Hypothalamus (tissue), 51 donors: ENCODE measurements at places on chromosomes 4 and X.

DNA sequence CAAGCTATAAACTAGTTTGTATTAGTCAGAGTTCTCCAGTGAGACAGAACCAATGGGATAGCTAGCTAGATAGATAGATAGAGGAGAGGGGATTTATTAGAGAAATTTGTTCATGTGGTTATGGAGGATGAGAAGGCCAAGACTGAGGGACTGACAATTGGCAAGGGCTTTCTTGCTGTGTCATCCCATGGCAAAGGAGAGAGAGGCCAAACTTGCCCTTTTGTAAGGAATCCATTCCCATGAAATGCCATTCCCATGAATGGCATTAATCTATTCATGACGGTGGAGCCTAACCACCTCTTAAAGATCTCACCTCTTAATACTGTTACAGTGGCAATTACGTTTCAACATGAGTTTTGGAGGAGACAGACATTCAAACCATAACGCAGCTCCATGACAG is 58.1 kb downstream of the LINC00632 start:
- no peak for DNase-seq

DNA sequence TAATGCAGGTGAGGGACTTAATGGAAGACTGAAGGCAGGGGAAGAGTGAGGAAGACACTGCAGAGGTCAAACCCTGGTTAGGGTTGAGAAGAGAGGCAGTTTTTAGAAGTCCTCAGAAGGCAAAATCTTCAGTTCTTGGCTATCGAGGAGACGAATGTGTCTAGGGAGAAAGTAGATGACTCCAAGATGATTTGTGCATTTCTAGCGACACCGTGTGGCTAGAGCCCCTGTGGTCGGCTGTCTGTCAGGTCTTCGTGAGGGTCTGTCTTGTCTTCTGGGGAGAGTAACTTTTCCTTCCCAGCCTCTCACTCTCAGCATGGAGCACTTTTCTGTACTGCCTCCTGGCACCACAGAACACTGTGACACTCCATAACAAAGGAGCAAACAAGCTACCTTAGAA is 458.1 kb downstream of the STIM2 start:
- no peak for DNase-seq

DNA sequence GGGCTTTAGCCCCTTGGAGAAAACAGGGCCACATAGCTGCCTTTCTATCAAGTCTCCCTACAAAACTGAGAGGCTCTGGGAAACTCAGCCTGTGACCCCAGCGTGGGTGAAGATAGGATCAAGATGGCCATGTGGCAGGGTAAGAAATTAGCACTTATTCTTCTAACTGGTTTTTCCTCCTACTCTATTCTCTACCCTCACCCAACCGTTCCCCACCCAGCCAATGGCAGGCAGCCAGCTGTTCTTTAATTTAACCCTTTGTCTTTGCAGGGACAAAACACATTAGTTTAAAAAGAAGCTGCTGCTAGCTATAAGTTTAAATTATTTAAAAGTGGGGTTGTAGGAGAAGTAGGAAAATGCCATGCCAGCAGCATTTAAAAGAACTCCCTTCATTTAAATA is 2.8 kb downstream of the CLCN5 start:
- DNase-seq = no peak

- no peak for DNase-seq
Observed at GRCh38 chr4:36213977-36214376, 30.3 kb downstream of the ARAP2 start.

DNA sequence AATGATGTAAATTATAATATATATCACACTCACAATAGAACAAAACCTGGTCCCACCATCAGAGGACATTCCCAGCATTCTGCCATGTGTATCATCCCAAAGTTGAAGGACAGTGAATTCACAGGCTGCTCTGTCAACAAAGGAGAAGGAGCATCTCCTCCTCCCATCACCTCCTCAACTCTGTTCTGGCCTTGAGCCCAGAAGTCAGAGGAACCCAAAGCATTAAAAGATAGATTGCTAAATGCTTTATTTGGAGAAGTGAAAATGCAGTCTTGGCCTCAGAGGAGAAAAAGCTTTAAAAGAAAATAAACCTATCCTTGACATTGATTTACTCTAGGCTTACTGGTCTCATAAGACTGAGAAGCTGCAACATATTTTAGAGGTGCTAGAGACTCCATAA is 268.8 kb upstream of the RASGEF1B start:
- DNase-seq = no peak

GRCh38 chrX:149950681-149951080 is 12.4 kb upstream of the EOLA2 start:
- no peak for DNase-seq

DNA sequence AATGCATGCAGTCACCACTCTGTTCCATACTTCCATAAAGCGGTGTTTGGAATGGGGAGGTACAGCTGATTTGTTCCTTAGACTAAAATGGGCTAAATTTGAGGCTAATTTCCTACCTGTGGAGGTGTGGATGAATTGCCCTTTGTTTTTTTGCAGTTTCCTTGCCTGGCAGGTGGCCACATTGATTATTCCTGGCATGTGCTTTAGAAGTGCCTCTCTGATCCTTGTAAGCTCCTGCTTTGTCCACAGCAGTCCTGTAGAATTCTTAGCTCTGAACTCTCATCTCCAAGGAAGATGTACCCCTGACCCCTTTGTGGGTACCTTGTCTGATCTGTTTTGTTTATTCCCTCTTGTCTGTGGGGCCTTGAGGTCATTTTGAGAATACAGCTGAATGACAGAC is 136.8 kb downstream of the ADGRL3 start:
- DNase-seq = no peak

DNA sequence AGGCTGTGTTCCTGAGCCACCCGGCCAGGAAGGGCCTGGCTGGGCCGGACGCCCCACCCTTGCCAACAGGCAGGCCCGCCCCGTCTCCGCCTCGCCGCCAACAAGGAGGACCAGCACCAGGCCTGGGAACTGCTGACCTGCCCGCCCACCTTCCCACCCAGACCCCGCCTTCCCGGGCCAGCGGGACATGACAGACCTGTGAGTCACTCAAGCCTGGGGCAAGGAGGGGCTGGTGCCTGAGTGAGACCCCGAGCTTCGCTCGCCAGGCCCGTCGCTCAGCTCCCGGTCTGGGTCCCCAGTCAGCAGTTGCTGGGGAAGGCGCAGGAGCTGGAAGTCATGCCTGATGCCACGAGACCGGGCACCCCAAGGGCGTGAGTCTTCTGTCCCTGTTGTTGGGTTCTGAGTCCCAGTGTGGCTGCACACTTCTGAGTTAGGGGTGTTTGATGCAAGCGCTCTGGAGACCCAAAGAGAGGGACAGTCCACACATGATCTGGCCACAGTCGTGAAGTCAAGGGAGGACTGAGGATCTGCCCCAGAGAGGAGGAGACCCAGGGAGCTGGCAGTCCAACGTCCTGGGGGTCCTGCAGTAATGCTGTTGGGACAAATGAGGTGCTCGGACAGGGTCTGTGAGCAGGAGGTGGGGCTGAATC is at the start of gene DNASE1L1:
Gene DNASE1L1 (minus strand): TSS at position 33 of the 650 bp plus-strand sequence. CDS start 3,686 bp downstream, outside the sequence.
- peak; percentile 38 for DNase-seq

DNA sequence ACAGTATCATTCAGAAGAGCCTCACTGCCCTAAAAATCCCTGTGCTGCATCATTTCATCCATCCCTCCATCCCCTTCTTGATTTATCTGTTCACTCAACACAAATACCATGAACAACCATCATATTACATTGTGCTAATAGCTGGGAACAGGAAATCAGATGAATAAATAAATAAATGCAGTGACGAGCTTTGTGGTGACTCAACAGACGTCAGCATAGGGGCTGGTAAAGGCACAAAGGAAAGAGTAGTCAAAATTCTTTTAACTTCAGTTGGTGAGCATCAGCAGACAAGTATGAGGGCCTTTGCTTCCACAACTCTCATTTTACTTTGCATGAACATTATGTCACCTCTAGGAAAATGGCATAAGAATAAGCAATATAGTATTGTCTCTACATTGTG is 65.5 kb downstream of the EDNRA start:
- no peak for DNase-seq

DNA sequence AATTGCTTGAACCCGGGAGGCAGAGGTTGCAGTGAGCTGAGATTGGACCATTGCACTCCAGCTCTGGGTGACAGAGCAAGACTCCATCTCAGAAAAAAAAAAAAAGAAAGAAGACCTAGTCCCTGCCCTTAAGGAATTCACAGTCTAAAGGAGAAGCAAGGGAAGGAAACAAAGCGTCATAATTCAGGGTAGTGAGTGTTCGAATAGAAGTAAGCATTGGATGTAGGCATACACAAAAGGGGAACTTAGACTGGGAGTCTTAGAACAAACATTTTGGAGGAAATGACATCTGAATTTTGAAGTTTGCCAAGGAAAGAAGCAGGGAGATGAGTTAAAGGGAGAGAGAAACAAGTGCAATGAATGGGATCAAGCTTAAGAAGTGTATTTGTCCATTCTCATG is 32.4 kb downstream of the PPM1K start:
- DNase-seq = no peak

DNA sequence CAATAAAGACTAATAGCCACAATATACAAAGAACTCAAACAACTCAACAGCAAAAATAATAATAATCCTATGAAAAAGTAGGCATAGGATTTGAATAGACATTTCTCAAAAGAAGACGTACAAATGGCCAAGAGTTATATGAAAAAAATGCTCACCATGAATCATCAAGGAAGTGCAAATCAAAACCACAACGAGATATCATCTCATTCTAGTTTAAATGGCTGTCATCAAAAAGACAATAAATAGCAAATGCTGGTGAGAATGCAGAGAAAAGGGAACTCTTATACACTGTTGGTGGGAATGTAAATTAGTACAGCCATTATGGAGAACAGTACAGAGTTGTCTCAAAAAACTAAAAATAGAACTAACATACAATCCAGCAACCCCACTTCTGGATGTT is 18.8 kb downstream of the TLR6 start:
- no peak for DNase-seq

GRCh38 chrX:72025236-72025770 is 106.4 kb downstream of the RTL5 start:
- DNase-seq = no peak

DNA sequence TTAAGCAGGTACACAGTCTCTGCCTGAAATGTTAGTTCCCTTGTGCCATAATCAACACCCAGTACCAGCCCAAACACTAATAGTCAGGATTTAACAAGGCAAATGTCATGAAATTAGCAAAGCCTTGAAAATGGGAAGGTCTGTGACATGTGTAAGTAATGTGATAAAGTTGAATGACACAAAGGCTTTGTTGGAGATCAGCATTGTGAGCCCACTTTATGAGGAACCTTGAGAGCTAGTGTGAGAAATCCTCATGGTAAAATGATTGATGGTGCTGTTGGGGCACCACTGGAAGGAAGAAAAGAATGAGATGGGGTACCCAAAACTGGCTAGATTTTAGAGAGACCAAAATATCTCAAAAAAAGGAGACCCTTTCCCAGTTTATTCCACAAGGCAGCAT is 3.3 kb upstream of the LIN54 start:
- no peak for DNase-seq

DNA sequence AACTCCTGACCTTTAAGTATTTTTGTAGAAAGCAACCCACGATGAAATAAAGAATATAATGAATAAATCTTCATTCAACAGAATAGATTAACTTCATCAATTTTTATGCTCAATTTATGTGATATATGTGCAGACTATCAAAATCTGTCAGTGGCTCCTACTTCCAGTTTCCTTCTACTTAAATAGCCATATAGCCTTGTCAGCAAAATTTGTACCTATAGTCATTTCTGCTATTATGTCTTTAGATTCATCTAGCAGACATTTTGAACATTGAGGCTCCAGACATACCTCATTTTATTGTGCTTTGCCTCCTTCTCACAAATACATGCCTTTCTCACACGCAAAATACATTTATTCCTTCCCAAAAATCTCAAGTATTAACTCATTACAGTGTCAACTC is 971.7 kb downstream of the FAM133A start:
- DNase-seq = no peak

DNA sequence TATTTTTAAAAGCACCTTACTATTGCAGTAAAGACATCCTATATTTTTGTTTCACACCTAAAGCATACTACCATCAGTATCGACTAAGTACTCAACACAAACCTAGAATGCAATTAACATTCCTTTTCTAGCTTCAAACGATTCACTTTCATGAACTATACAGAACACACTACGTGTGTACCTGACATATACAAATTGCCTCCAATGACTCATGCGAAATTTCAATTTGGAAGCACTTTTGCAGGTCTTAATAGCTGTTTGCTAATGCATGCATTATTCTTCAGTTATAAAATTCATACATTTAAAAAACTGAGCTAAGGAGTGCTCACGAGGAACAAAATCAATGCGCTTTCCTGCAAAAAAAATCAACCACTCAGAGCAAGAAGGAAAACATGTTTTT is 19.7 kb upstream of the GPM6B start:
- DNase-seq = no peak

DNA sequence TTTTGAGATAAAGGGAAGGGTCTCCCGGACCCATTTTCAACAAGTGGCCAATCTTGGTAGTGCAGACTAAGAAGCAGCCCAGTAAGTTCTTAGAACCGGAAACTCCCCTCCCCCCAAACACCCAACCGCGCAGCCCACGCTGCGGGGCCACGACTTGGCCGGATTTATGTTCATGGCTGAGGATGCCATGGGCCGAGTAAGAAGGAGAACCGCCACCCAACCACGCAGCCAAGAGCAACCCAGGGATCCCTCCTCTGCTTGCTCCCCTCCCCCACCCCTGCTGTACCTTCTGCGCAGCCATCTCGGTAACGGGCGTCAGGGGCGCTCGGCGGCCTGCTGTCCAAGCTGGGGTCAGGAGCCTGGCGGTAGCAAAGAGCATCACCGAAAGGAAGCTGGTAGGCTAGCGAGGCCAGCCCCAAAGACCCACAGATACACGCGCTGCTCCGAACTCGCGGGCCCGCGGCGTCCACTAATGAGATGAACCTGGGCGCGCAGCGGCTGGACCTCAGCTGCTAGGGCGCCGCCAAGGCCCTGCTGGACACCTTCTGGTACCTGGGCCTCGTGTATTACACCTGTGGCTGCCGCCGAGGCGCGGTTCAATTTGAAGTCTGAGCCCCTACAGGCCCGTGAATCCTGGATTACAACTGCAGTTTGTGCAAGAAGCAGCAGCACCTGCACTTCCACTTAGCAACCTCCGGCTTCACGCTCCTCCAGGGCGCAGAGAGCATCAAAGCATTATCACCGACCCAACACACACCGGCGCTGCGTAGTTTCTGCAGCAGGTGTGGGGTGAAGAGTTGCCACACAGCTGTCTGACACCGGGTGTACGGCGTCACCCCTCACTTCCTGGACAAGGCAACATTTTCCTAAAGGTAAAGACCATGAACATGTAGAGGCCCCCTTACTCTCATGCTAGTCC is 63.4 kb downstream of the NUDT10 start:
- peak; percentile 40 for DNase-seq

DNA sequence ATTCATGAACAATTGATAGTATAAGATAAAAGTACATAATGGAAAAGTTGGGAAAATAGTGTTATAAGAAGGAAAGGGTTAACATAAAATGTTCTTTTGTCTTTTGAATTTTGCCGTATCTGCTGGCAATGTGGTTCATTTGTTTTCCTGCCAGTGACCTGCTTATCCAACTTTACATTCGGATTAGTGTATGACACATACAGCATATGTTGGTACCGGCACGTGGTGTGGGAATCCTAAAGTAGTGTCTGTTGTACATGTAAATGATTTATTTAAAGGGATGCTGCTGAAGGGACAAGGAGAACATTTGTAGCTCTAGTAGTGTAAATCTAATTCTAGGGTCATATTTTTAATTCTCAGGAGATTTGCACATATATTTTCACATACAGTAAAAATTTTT is 11.5 kb downstream of the RAB9A start:
- no peak for DNase-seq

GRCh38 chr4:90163872-90164271 is 36.7 kb downstream of the CCSER1 start:
- no peak for DNase-seq

GRCh38 chrX:136258951-136259350 is 7.8 kb upstream of the MAP7D3 start:
- DNase-seq = no peak
